ENCODE measurements at places on chromosomes 16 and 17. TPM values are rescaled to one million over a fixed set of nuclear protein-coding genes. Genes with fewer than 3 reads are reported as not detected.

GRCh38 chr17:73091770-73092522 lies 542 bp downstream of the SLC39A11 start:
- peaks cover 26% of the 10 kb centered on the region for H3K4me1 ChIP-seq
- peak overlapping the region; percentile 97 for H3K4me3 ChIP-seq
- no peak overlapping the region for H3K27ac ChIP-seq
- H3K36me3 ChIP-seq, result peaks cover 6% of the 10 kb centered on the region
- peaks cover 31% of the 10 kb centered on the region for H3K27me3 ChIP-seq

- no peaks in the 10 kb centered on the region for H3K27me3 ChIP-seq
- no peak overlapping the region for H3K4me3 ChIP-seq
- H3K36me3 ChIP-seq, result peaks cover 3% of the 10 kb centered on the region
- DNase-seq, result no peak
- H3K27ac ChIP-seq, result no peak overlapping the region
- H3K4me1 ChIP-seq, result no peaks in the 10 kb centered on the region
Observed at GRCh38 chr16:81902025-81902424, 109.2 kb downstream of the SDR42E1 start.

The C17orf50 gene
- not detected for total RNA-seq

DNA sequence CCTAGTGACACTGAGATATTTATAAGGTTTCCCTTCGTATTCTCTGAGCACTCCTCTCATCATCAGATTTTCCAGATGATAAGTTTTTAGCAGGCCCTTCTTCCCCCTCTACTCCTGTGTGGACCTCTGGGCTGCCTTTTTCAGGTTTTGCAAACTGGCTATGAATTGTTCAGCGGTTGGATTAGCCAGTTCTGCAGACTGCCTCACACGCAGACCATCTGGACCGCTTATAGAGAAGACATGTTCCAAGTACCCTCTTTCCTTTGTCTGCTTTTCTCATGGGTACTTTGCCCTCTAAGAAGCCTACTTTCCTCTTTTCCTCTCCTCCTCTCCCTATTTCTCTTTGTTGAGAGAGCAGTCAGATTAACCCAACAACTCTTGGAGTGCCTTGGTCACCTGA lies 111.6 kb downstream of the GRIN2A start:
- H3K27ac ChIP-seq, result no peak overlapping the region
- H3K36me3 ChIP-seq, result no peaks in the 10 kb centered on the region
- no peak for DNase-seq
- H3K27me3 ChIP-seq, result peaks cover 46% of the 10 kb centered on the region
- H3K4me3 ChIP-seq, result no peak overlapping the region

The GPR139 gene
- total RNA-seq, result not detected

DNA sequence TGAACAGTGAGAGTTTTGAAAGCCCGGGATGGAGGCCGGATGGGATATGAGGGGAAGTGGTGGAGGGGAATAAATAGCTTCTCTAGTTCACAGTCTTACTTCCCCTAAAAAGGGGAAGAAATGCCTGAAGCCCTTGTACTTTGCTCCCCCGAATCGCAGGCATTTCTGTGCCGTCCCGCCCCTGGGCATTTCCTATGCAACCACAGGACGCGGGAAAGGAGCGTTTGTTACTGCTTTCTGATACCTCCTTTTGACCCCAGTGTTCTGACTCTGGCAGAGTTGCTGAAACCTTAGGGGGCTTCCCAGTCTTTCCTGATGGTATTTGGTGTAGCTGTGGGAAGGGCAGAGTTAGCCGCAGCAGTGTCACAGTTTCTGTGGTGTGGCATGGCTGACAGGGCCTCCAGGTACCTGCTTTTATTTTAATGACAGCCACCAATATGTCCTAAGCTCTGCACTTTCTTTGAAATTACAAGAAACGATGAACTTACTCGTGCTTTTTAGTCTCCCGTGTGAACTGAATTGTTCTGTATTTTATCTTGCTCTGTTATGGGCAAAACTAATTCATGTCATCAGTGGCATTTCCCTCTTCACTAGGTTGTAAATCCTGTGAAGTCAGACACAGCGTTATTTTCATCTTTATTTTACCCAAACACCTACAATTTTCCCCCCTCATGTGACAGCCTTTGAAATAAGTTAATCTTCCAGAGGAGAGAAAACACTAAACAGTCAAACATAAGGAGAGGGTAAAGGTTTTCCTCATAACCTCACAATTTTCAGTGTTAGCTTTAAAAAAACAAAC lies 27.1 kb downstream of the USP10 start:
- no peak overlapping the region for H3K4me3 ChIP-seq
- DNase-seq, result no peak
- H3K27me3 ChIP-seq, result no peaks in the 10 kb centered on the region

The PIK3R6 gene
- total RNA-seq, result not detected

GRCh38 chr17:17358866-17359265 lies 55.7 kb downstream of the NT5M start:
- no peak for DNase-seq
- H3K36me3 ChIP-seq, result no peaks in the 10 kb centered on the region
- H3K4me1 ChIP-seq, result peaks cover 5% of the 10 kb centered on the region
- H3K27ac ChIP-seq, result no peak overlapping the region
- H3K27me3 ChIP-seq, result peaks cover 12% of the 10 kb centered on the region

GRCh38 chr16:55571191-55571897 lies 4.9 kb downstream of the CAPNS2 start:
- H3K36me3 ChIP-seq, result peaks cover 2% of the 10 kb centered on the region
- no peaks in the 10 kb centered on the region for H3K27me3 ChIP-seq
- H3K27ac ChIP-seq, result no peak overlapping the region
- DNase-seq, result no peak
- no peaks in the 10 kb centered on the region for H3K4me1 ChIP-seq

- no peaks in the 10 kb centered on the region for H3K4me1 ChIP-seq
- no peak overlapping the region for H3K27ac ChIP-seq
- no peaks in the 10 kb centered on the region for H3K36me3 ChIP-seq
- no peak for DNase-seq
- H3K27me3 ChIP-seq, result no peaks in the 10 kb centered on the region
Observed at GRCh38 chr16:12059216-12059769, 82.8 kb downstream of the SNX29 start.

DNA sequence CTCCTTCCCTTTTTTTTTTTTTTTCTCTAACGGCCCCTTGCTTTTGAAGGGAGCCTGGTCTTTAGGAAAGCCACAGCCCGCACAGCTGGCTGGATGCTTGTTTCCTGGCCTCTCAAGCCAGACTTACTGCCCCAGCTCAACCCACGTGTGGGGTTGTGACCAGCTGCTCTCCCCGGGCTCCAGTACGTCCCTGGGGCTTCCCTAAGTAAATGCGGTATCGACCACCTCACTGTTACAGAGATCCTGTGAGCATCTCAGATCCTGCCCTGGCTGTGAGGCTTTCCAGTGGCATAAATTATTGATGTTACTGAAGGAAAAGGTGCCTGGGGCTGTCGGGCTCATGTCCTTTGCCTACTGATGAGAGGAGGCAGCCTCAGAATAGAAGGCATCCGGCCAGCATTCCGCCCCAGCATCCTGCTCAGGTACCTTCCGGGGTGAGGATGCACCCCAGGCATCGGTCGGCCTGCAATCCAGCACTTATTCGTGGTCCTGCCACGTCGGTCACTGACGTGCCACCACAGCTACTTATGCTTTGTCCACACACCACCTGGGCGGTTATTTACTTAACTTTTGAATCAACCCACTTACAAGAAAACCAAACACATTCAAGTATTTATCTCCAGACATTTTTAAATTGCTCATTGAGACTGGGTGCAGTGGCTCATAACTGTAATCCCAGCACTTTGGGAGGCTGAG lies 9.6 kb downstream of the GPRC5B start:
- H3K27ac ChIP-seq, result no peak overlapping the region
- H3K4me1 ChIP-seq, result peaks cover 5% of the 10 kb centered on the region
- no peaks in the 10 kb centered on the region for H3K27me3 ChIP-seq
- H3K4me3 ChIP-seq, result no peak overlapping the region
- DNase-seq, result no peak

GRCh38 chr17:61122326-61122913 lies 277.2 kb upstream of the TBX2 start:
- H3K4me3 ChIP-seq, result no peak overlapping the region
- peaks cover 3% of the 10 kb centered on the region for H3K36me3 ChIP-seq
- H3K27ac ChIP-seq, result no peak overlapping the region
- no peak for DNase-seq

Data from progenitor cell of endocrine pancreas (in vitro differentiated cells).